ENCODE measurements at places on chromosomes 7 and 10.
A peak's percentile ranks its signal among the peaks of the same experiment; 100 is the strongest.

- DNase-seq = no peak
These were observed 140.3 kb downstream of the VIPR2 start for GRCh38 chr7:159004411-159004810.

GRCh38 chr10:75061709-75062505, 49.5 kb upstream of the SAMD8 start:
- peak; percentile 19 for DNase-seq

DNA sequence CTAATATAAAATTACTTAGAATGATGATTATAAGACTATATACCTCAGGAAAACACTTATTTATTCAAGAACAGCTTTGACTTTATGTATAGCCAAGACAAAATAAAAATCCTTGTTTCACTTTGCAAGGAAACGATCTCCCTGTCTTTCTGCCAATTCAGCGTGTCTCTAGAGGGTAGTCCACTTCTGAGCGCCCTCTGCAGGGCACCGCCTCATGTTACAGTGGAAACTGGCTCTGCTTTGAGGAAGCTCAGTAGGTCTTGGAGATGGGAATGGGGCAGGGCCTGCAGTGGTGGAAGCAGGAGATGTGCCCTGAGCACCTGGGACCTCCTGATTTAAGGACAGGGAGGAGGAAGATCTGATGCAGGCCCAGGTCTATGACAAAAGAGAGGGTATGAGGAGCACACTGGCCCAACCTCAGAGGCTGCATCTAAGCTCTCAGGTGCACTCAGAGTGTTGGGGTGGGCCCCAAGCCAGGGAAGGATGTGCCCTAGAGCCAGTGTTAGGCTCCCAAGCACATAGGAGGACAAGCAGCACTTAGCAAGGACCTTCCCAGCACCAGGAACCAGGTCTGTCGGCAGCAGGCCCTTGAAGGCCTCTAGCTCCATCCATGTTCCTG, 481.0 kb downstream of the TNS3 start:
- peak; percentile 61 for DNase-seq

DNA sequence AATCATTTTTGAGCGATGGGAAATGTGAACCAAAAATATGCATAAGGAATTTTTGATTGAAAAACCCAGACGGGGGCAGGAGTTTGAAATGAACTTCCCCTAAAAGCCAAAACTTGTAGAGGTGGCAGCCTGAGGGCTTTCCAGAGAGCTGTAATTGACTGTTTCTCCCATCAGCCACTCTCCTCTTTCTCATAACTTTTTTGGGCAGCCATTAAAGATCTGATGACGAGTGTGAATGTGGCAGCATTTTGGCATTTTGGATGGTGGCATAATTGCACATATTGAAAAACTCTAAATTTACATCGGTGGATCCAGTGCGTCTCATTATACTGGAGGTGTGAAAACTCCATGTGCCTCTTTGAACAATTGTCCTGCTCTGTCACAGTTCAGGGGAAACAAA, 159.0 kb downstream of the CUX1 start:
- DNase-seq = no peak

- DNase-seq = peak; percentile 96
These were observed 106.0 kb downstream of the CUBN start for GRCh38 chr10:17023386-17024298.
